Activated T-helper 1 cell treated with anti-CD3 and anti-CD28 coated beads, Interleukin-2, amount 50 U/mL, for 16 hours (primary cell): ENCODE measurements at places on chromosomes 6 and 20.

- no peak for DNase-seq
Observed at GRCh38 chr20:62544505-62545055, 68.8 kb upstream of the GATA5 start.

GRCh38 chr6:145331066-145331465 is 404.3 kb downstream of the EPM2A start:
- DNase-seq, result no peak

GRCh38 chr20:38135271-38135650 is 29.8 kb downstream of the TGM2 start:
- DNase-seq, result no peak

DNA sequence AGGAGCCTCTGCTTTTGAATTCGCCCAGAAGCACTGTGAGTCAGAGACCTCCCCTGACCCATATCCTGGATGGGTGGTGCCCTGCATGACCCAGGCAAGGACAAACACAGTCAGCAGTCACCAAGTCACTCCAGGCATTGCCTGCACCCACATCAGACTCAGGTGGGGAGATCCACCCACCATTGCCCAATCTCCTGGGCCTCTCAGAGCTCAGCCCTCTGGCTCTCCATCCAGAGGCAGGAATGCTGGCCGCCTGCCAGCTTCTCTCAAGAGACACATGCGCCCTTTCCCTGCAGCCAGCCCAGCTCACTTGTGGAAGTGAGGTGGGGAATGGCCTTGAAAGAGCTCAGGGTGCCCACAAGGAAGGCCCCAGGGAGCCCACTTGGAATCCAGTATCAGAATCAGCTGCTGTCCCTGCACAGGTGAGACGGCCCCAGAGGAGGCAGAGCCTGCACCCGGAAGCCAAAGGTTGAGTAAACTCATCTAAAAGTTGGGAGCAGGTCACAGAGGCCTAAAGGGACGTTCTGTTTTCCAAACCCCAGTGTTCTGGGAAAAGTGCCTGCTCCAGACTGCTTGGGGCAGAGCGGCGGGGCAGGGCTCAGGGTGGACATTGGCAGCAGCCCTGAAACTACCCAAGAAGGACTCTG is 129.8 kb downstream of the PREX1 start:
- no peak for DNase-seq

DNA sequence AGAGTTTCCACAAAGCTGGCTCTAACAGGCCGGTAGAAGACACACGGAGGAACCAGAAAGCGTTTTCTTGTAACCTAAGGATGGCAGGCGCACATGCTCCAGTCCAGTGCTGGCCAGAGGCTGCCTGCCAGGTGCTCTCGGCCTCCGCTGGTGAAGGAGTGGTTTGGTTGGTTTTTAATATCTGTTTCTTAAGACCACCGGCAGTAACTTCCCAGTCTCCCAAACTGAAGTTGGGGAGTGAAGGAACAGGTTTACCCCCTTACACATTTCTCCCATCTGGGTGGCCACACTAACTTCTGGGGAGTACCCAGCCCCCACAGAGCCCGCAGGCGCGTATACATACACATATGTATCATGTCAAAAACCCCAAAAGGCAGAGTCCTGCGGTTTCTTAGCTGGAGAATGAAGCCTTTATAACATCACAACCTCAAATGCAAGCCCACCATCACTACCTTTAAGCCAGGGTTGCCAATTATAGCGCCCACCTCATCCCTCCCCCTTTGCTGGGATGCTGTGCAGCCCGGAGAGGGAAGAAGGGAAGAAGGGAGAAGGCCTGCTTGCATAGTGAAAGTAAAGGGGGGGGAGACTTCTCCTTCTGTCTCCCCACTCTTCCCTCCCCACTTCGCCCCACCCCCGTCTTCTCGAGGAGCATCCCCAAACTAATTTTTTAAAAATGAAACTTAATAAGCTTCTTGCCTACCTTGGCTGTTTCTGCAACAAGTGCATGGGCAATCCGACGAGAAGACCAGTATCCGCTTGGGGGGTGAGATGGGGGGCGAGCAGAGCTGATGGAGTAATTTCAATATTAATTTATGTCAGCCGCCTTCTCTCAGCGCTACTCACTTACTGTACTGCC is 1.0 kb downstream of the TRERF1 start:
- no peak for DNase-seq
